ENCODE measurements at places on chromosomes 12 and 14. TPM values are rescaled to one million over a fixed set of nuclear protein-coding genes. Genes with fewer than 3 reads are reported as not detected.

Gene ARMH4
- total RNA-seq = 14.1 TPM

Gene ABCD2
- under 0.01 TPM for total RNA-seq

Gene ADCY6
- total RNA-seq = 33.0 TPM

Gene FSCB
- total RNA-seq = not detected

DNA sequence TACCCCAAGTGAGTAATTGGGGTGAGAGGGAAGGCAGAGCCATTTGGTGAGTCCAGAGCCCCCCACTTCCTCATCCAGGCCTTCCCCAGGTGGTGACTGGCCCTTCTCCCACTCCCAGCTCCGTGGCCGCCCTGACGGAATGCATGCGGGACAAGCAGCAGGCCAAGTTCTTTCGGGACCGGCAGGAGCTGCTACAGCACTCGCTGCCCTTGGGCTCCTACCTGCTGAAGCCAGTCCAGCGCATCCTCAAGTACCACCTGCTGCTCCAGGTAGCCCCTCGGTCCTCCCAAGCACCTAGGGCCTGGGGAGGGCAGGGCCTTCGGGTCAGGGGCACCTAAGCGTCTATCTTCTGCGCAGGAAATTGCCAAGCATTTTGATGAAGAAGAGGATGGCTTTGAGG, 26.5 kb downstream of the PLEKHG3 start:
- no peaks in the 10 kb centered on the region for H3K4me1 ChIP-seq
- no peak overlapping the region for H3K27ac ChIP-seq
- no peaks in the 10 kb centered on the region for H3K27me3 ChIP-seq
- no peaks in the 10 kb centered on the region for H3K36me3 ChIP-seq
- no peak overlapping the region for H3K4me3 ChIP-seq

- peak overlapping the region; percentile 29 for H3K4me3 ChIP-seq
- no peaks in the 10 kb centered on the region for H3K36me3 ChIP-seq
- peaks cover 21% of the 10 kb centered on the region for H3K4me1 ChIP-seq
- no peaks in the 10 kb centered on the region for H3K27me3 ChIP-seq
These were observed 389.8 kb downstream of the NUAK1 start for GRCh38 chr12:105748806-105749600.

DNA sequence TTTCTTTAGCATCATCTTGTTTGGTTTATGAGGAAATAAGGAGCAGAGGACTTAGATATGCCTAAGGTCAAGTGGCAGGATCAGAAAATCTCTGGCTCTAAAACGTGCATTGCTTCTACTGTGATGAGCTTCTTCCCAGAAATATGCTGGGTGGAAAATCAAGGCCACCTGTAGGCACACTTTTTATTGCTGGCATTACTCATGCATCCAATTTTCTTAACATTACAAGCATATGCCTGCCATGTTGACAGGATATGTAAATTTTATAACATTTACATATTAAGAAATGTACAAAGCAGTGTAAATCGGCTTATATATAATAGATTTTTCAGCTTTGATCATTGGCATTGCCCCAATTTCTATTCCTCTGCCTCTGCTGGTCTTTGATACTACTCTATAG, 409.6 kb downstream of the TMEM132D start:
- no peak overlapping the region for H3K27ac ChIP-seq
- no peak for DNase-seq
- no peak overlapping the region for H3K4me3 ChIP-seq
- no peaks in the 10 kb centered on the region for H3K27me3 ChIP-seq
- no peaks in the 10 kb centered on the region for H3K4me1 ChIP-seq

Measured in osteoblast (primary cell).